Erythroblast (primary cell): ENCODE measurements at places on chromosomes 6 and 20.

- DNase-seq: no peak
Observed at GRCh38 chr20:49529470-49529869, 38.5 kb downstream of the PTGIS start.

GRCh38 chr6:37537548-37537947, 37.9 kb upstream of the CCDC167 start:
- DNase-seq: no peak

DNA sequence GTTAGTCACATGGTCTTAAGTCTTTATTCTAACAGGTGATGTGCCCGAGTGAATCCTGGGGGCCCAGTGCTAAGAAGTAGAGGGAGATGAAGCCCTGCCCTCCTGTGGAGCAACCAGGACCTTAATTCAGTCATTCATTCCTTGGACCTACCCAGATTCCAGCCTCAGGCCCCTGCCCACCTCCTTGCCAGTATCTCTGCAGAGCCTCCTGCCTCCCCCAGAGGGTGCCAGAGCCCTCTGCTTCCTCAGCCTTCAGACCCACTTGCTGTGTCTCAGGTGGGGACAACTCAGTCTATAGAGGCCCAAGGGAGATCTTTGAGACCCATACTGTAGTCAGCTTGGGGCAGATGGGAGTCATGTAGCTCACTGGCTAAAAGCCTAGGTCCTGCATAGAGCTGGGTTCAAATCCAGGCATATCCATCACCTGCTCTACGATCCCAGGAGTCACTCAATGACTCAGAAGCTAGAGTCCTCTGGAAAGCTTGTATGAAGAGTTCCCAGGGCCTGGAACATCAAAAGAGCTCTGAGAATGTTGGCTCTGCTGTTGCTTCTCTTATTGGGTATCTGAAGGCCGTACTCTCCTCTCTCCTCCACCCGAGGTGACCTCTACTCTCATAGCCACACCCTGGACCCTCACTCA, 3.9 kb upstream of the SIGLEC1 start:
- DNase-seq: peak; percentile 58

DNA sequence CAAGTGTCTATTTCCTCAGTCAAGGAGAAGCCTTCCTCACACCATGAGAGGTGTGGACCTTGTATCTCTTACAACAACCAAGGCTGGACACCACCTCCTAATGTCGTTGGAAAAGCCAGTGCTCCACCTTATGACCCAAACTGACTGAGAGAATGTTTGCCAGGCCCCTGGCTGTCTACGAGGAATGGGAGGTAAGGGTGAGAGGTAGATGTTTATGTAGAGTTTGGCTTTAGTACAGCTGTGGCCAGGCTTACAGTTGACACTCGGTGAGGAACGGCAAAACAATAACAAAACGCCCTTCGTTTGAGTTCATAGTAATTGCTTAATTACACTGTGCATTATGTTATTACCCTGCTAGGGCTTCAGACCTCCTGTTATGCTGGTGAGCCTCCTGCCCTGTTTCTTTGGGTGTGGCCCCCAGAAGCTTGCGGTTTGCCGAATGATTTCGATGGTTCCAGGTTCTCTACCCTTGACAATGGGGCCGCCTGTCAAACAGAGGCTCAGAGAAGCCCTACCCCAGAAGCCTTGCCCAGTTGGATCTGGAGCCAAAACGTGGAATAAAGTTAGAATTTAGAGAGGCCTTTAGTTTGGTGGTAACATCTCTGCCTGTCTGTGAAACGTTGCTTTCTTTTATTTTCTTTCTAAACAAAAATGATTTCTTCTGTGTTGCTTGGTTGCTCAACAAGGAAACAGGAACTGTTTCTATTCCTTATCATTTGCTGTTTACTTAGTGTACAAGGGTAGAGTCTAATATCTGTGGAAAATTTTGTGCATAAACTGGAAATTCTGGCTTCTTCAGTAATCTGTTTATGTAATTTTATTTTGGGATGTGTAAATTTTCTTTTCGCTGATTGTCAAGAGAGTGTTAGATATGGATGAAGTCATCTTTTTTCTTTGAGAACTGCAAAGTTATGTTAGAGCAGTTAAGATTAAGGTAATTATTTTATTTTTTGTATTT, 60.4 kb upstream of the FOXQ1 start:
- no peak for DNase-seq
